ENCODE measurements at places on chromosomes 13 and 19.

DNA sequence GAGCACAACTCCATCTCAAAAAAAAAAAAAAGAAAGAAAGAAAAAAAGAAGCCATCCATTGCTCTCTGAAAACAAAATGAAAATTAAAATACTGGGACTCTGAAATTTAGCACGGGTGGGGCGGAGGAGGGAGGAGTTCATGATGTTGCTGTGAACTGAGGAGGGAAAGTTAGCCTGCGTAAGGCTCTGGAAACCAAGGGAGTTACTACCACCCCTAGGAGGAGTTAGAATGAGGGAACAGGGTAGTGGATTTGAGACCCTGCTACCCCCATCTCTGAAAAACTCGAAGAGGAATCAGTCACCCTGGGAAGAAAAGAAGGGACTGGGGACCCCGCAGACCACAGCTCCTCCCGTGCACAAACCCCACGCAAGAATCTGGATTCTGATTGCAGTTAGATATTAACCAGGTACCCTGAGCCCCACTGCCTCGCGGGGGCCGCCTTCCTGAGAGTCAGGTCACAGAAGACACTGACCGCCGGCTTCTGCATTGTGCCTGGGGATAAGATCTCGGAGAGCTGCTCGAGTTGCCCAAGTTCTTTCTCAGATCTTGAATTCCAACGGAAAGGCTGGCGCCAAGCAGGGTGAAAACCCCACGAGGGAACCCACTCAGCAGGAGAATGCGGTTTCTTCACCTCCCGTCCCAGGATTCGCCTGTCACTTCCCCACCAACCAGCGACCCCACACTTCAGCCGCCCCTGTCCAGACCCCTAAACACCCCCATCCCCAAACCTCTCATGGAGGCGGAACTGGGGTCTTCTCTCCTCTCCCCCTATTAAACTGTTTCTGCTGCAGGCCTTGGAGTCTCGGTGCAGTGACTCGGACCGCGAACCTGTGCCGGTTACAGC, 870 bp downstream of the ZNF442 start:
- DNase-seq, result peak; percentile 65

- DNase-seq, result peak; percentile 47
These were observed 35.1 kb downstream of the USPL1 start for GRCh38 chr13:30652746-30653386.

DNA sequence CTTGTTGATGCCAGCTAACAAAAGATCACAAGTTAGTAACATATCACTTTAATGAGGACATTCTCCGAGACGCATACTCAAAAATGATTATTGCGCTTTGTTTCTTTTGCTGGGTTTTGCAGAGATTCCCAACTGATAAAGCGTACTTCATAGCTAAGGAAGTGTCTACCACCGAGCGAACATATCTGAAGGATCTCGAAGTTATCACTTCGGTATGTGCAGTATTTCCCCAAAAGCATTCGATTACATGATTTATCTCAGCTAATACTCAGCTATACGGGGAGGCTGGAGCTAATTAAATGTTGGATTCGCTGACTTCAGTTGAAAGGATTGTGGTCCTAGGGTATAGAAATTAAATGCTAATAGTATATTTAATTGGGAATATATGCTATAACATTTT, 166.3 kb downstream of the STK24 start:
- no peak for DNase-seq

DNA sequence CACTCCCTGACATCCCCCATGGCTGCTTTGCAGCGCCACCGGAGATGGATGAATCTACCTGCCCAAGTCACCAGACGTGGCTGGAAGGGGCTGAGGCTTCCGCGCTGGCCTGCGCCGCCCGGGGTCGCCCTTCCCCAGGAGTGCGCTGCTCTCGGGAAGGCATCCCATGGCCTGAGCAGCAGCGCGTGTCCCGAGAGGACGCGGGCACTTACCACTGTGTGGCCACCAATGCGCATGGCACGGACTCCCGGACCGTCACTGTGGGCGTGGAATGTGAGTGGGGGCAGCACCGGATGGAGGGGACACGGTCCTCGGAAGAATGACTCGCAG, 4.6 kb downstream of the ICAM5 start:
- DNase-seq, result no peak

DNA sequence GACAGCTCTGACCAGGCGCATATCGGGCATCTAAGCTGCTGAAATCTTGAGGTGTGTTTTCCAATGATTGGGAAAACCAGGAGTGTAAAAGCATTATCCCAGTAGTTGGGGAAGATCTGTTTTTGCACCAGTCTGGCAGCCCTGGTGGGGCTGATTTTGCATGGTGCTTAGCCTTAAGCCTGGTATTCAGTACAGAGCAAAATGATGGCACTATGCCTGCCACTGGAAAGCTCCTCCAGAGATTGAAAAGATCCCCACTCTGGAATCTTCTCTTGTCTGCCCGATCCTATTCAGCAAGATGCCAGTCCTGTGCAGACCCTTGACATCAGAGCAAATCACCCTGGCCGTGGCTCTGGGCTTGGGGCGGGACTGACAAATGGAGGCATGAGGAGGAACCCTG, 44.7 kb upstream of the SIAH3 start:
- DNase-seq, result no peak

DNA sequence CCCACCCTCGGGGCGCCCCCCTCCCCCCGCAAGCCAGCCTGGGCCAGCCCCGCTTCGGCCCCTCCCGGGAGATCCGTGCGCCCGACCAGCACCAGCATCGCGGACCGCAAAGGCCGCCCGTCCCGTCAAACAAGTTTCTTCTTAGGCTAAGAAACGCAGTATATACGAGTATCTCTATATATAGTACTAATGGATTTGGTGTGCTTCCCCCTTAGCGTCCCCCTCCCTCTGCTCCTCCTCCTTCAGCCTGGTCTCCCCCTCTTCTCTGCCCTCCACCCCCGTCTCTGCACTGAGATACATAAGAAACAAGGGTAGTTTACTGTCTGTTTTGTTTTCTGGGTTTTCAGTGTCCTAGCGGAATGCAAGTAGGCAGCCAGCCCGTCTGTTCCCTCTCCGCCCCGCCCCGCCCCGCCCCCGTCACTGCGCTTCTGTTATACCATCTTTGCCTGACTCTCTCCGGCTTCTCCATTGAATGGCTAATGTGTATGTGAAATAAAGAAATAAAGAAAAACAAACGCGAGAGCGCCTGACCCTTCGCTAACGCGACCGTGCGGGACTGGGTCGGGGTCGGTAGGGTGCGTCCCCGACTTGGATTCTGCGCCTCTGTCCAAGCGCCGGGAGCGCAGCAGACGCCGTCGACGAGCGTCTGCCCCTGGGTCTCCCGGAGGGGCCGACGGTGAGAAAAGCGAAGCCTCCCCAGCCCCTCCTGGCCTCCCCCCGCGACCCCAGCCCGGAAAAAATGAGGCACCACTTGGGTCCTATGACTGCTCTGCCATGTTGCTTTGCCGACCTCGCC, 4.2 kb downstream of the LYL1 start:
- peak; percentile 86 for DNase-seq

GRCh38 chr19:36106991-36107390, 4.0 kb upstream of the OVOL3 start:
- no peak for DNase-seq

DNA sequence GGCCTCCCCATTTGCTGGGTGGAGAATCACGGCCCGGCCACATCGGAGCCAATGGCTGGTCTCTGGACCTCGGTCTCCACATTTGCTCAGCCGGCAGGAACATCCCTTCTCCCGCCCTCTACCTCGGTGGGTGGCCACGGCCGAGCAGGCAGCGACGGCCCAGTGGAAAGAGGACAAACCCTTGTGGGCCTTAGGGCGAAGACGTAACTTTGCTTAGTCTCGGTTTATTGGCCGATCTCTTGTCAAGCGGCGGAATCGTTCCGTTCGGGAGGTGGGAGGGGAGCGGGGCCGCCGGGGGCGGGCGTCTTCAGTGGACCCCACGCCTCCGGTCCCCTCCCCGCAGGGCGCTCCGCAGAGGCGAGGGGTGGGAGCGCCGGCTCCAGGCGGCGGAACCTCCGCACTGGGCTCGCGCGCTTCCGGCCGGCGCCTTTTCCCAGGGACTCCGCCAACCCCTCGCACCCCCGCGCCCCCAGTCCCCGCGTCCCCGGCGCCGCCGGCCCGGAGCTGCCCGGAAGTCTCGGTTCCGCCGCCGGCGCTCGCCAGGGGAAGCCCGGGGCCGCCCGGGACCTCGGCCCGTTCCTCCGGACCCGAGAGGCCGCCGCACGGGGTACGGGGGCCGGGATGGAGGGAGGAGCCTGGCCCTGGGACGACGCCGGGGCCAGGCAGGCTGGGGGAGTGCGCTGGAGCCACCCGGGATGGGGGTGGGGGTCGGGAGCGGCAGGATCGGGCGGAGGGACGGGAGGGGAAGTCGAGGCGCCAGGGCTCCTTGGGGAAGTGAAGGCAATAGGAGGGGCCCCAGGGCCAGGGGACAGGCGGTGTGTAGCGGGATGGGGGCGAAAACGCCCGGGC, at the start of gene ZNF580:
Gene ZNF580, plus strand, starts transcription at position 426 of the 849 bp plus-strand sequence. CDS start 1,507 bp downstream, outside the sequence.
- DNase-seq, result peak; percentile 52

DNA sequence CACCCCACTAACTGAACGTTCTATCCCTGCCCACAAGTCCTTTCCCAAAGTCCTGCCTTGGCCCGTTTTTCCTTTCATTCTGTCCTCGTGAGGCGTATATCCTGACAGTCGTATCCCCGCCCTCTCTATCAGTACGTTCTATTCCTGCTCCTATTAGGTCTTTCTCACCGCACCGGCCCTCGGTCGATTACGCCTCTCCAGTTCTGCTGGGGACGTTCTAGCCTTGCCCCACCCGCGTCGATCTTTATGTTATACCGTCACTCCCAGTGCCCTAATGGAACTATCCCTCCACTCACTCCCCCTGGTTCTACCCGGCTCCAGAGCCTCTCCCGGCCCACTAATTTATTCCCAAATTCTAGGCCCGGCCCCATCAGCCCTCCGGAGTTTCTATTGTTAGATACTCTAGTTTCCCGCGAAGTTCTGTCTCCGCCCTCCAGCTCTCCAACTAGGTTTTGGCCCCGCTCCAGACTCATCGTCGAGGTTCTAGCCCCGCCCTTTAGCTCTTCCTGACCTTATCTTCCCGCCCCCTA, 2.0 kb downstream of the PLAUR start:
- no peak for DNase-seq

DNA sequence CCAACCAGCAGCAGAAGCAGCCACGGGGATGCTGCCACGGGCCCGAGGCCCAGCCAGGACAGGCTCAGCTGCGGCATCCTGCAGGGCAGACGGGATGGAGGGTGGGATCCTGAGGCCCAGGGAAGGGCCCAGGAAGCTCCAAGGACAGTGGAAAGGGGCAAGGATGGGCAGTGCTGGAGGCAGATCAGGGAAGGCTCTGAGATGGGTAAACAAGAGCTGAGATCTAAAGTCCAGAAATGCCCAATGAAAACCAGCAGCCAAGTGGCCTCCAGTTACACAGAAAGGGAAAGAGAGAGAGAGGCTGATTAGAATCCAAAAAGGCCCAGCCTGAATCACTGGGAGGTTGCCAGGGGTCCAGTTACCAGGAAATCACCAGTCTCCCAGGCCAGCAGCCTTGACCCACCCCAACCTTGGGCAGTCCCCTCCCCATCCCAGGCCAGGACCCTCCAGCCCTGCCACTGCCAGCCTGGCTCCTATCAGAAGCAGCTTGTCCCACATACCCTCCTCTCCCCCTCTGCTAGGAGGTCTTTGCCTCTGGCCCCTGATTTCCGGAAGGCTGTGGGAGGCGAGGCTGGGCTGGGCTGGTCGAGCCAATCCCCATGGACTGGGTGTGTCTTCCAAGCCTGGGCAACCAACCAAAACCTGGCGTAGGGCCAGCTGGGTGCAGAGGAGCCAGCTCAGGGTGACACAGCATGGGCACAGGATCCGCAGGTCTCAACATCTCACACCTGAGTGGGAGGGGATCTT, at the start of gene CYP4F11:
Gene CYP4F11, minus strand, starts transcription at position 198 of the 747 bp plus-strand sequence. Its CDS starts 121 bp downstream, at position 77.
- DNase-seq, result peak; percentile 47

DNA sequence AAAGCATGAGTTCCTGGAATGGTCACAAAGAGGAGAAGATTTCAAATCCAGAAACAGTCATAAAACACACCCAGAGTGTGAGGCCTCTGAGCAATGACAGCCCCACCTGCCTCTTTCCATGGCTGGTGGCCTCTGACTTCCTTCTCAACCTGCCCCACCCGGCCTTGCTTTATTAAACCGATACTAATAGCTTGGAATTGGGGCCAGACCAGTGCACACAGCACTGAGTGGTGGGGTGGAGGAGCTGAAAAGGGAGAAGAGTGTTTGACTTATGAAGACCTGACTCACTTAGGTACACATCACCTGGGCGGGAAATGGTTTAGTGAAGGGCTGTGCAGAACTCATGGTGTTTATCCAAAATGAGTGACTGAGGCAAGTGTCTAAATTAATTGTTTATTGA, 20.7 kb upstream of the CEACAM6 start:
- no peak for DNase-seq

GRCh38 chr13:40564342-40565001, 102.0 kb downstream of the FOXO1 start:
- DNase-seq, result peak; percentile 66

DNA sequence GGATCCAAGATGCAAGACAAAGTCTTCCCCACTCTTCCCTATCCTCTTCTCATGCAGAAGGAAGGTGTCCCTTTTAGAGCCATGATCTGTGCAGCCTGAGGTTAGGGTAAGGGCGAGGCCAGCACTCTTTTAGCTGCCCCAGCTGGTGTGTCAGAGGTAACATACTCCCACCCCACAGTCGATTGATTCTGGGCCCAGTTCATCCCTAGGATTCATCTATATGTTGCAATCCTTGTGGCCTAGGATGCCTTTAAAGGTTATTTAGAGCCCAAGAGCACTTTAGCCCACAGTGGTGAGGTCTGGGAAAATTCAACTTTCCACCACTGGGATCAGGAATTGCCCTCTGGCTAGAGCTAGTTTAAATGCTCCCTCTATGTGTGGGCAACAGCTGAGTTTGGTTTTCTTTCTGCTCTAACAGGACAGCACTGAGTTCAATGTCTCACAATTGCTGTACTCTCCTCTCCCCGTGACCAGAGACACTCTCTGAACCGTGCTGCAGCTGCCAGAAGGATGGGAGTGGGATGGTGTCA, 201.3 kb upstream of the SERP2 start:
- DNase-seq, result no peak

GRCh38 chr19:31545777-31546176, 196.5 kb upstream of the TSHZ3 start:
- no peak for DNase-seq

- no peak for DNase-seq
These were observed 11.4 kb upstream of the FUT5 start for GRCh38 chr19:5881543-5882299.

DNA sequence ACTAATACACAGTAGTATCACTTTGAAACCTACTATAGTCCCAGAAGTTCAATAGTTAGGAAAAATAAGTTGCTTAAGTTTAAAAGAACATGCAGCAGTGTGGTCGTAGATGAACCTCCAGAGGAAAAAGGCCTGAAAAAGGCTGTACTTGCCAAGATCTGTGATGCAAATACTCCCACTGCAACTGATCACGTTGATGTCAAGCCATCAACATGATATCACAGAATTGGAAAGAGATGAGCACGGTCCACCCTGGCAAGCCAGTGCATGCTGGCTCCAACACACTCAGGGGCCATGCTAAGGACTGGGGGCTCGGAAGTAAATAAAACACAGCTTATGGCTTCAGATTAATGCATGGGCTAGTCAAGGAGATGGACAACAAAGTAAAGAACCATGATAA, 71.8 kb upstream of the LRCH1 start:
- DNase-seq, result no peak

GRCh38 chr13:74004109-74004508, 130.1 kb downstream of the KLF12 start:
- DNase-seq, result no peak
